ENCODE measurements at places on chromosomes 4 and X.

DNA sequence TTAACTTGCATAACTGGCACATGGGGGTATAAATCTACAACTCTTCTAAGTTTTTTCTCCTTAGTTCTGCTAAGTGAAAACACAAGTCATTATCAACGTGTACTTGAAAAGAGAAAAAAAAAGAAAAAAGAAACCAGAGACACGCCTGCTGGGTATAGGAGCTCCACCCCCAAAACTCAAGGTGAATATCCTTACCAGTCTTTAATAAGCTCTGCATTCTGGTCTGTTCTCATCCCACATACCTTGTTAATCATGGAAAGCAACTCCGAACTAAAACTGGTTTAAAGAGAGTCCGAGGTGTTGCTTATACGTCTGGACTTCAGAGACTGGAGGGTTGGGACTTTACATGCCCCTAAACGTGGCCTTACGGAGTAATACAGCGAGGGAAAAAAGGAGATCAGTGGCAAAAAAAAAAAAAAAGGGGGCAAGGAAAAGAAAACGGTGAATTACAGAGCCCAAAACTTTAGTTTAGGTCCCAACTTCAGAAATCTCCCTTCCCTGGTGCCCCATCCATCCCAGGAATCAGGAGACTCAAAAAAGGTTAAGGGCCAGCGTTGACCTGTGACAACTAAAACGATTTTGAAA, 1.0 kb downstream of the PGRMC2 start:
- DNase-seq = no peak

- no peak for DNase-seq
Measured at GRCh38 chr4:108744307-108744706, 18.5 kb downstream of the ETNPPL start.

GRCh38 chrX:72475338-72475737, 97.3 kb downstream of the HDAC8 start:
- DNase-seq = no peak

GRCh38 chr4:6710282-6710681, 617 bp upstream of the MRFAP1L1 start:
- DNase-seq = no peak

DNA sequence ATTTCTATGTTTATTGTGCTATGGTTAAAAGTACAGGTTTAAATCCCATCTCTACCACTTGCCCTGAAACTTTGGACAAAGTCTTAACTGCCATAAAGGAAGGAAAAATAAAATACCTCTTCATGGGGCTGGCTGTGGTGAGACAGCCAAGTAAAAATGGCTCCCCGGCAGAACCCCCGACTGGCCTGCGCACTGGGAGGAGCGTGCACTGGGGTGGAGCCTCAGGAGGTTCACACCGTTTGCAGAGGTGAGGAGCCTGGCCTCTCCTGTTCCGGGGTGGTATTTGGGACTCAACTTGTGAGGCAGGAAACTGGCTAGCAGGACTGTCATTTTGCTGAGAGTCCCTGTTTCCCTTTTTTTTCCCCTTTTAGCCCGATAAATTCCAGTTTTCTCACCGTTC, 47.8 kb downstream of the CORIN start:
- DNase-seq = no peak

- no peak for DNase-seq
Measured at GRCh38 chr4:3640587-3640962, 108.4 kb upstream of the LRPAP1 start.

- no peak for DNase-seq
Measured at GRCh38 chrX:39453889-39454621, 643.7 kb downstream of the BCOR start.

DNA sequence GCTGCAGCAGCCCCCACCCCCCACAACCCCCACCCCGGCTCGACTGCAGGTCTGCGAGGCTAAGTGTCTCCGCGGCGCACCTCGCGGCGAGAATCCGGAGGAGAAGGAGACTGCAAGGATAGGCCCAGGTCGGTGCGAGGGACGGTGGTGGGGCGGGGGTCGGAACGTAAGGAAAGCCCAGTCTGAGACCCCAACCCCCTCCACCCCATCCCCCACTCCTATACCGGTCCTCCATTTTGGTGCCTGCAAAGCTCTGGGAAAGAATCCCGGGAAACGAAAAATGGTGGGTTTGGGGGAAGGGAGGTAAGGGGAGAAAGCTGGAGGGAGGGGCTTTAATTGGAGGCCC, 614 bp downstream of the BEX3 start:
- no peak for DNase-seq

DNA sequence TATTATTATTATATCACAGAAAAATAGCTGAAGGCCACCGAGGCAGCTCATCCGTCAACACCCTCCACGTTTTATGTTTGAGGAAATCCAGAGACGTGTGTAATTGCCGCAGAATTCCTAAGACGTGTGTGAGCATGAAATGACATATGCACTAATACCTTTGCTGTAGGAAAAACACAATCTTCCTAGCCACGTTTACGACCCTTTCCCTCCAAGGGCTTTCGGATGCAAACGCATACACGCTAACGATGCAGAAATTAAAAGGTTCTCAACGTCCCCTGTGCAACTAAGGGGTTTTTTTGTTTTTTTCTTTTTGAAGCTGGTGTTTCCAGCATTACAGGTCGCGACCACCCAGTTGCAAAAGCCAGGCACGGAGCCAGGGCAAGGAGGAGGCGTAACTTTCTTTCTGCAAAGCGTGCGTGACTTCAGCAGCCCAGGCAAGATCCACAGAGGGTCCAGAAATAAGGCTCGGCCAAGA, 33.8 kb downstream of the CRLF2 start:
- no peak for DNase-seq

GRCh38 chr4:28225050-28225449, 1364.4 kb downstream of the STIM2 start:
- DNase-seq = no peak

DNA sequence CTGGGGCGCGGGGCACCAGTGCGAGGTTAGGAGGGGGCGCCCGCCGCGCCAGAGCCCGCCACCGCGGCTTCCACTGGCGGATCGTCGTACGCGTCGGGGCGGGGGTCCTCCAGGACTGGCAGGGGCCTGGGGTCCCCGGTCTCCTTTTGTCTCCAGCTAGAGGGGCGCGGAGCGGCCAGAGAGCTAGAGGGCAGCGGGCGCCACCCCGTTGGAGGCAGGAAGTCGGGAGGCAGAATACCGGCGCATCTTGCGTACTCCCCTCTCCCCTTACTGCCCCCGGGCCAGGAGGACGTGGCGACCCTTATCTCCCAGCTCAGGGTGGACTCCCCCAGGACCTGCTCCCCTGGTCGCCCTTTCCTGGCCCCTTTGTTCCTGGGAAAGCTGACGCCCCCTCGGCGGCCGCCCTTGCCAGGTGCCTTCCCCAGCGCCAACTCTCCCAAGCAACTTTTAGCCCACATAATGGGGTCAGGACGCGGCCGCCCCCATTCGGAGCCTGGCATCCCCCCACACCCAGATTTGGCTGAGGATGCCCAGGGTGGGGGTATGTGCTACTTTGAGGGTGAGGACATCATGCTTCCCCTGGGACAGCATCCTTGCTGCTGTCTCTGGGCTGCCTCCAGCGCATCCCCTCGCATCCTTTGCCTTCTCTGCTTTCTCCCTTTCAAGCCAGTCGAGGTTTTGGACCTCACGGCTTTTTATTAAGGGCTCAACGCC, 933 bp downstream of the CNKSR2 start:
- no peak for DNase-seq

DNA sequence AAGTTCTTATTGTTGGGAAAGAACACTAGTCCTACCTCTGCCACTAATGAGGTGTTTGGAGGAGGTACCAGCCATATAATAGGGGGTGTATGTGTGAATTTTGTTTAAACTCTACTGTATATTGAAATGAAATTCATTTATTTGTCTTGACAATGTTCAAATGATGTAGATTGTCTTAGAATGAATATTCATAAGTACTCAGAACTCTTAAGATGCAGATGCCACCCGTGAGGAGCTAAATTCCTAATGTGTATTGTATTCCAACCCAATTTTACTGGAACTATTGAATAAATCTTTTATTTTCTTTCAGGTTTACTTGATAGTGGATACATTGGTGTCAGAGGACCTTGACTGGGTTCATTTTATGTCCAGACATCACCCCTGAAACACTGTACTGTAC, 63.9 kb upstream of the RAB33B start:
- no peak for DNase-seq

- no peak for DNase-seq
Measured at GRCh38 chrX:109264878-109265277, 217.0 kb downstream of the GUCY2F start.

All from stomach (tissue), 19 donors.